Stimulated activated CD4-positive, alpha-beta T cell treated with anti-CD3 and anti-CD28 coated beads, Interleukin-1b, Interleukin-23, amount 100 ng/mL, for 24 hours (primary cell): ENCODE measurements at places on chromosomes 16 and 17.

GRCh38 chr17:64420143-64420670 lies 28.7 kb upstream of the MILR1 start:
- no peak for DNase-seq

DNA sequence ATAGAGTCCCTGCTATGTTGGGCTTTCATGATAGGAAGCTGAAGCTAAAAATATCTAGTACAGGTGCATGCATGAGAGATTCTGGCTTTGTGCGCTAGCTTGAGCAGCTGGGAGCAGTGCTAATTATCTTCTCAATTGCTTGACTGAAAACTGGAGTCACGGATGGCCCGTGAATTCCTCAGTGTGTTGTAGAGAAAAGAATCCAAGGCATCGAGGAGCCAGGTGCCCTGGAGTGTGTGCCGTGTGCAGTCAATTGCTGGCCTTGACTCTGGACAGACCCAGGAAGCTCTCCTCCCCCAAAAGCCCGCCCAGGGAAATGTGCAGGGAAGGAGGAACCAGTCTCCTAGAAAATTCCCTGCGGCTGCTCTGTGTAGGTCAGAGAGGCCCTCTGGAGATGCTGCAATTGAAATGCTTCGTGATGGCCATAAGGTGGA lies 14.2 kb downstream of the LGALS3BP start:
- no peak for DNase-seq

DNA sequence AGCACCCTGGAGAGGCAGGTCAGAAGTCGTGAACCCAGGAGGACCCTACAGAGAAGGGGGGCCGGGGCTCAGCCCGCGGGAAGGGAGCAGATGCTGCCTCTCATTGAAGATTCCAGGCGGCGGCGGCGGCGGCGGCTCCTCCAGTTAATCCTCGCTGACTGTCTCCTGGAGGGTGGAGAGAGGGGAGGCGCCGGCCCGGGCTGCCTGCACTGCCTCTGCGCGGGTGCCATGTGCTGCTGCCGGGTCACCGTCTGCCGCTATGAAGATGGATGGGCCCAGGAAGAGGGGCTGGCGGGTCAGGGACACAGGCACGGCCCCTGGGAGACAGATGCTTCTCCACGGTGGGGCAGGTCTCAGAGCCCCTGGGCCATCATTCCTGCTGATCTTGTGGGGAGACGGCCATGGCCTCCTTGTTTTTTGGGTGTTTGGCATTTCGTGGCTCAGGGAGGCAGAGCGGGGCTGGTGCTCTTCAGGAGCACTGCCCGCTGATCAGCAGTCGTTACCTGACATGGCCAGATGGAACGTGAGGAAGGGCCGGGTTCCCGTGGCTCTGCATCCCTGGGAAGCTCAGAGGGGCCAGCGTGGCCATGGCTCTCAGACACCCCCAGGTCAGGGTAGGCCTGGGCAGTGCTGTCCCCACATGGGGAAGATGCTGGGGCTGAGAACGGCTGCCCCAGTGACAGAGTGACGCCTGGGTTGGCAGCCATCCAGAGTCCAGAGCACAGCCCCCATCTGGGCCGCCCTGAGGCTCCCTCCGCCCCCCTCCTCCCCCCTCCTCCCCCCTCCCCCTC lies 36.1 kb downstream of the GINS2 start:
- no peak for DNase-seq

- DNase-seq, result no peak
These were observed 30.2 kb upstream of the XPO6 start for GRCh38 chr16:28241924-28242323.

- DNase-seq, result no peak
These were observed 33.7 kb upstream of the TNRC6C start for GRCh38 chr17:77924757-77925336.

GRCh38 chr16:58099097-58099955 lies 29.9 kb downstream of the CFAP20 start:
- DNase-seq, result no peak

GRCh38 chr17:61729690-61730268 lies 133.5 kb downstream of the BRIP1 start:
- no peak for DNase-seq

DNA sequence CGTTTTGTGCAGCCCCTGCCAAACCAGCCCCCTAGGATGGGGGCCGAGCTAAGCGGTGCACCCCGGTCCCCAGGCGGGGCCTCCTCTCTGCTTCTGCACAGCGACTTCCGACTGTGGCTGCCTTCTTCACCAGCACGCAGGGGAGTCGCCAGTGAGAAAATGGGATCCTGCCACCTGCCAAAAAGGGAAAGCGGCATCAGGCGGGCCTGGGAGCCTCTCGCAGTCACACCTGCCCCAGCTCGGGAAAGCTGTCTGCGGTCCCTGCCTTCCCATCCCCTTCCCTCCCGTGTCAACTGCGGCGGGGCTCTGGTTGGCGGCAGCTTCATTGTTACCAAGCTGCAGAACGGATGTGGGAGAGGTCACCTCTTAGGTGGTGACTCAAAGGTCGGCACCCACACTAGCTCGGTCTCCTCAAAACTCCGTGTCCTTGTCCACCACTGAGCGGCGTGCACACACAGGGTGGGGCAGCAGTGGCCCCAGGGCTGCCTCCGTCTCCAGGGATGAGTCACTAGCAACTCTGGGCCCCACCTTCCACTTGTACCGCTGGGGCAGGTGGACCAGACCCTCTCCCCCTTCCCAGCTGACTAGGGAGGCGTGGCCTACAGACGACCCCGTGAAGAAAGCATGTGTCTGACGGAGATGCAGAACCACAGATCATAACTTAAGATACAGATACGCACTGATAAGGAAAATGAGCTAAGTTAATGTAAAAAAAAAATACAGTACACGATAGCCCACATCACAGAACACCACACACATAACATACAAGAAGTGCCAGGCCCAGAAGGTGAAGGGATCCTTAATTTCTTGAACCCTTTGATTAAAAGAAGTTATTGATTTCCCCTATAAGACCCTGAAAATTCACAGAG lies 1.5 kb upstream of the PCYT2 start:
- no peak for DNase-seq

DNA sequence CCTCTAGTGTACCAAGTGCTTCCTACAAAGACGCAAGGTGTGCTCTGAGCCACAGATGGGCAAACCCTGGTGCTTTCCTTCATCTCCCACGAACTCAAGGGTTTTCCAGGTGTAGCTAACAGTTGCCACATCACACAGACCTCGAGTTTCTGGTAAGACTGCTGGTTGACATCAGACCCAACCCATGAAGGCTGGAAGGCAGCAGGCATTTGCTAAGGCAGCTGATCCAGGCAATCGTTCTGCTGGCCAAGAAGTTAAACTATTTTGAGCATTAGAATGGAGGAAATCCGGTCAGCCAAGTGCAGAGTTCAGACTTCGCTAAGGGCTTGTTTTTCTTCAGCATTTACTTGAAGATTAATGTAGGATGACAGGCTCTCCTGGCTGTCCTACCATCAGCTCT lies 11.5 kb downstream of the HAS3 start:
- DNase-seq, result no peak

DNA sequence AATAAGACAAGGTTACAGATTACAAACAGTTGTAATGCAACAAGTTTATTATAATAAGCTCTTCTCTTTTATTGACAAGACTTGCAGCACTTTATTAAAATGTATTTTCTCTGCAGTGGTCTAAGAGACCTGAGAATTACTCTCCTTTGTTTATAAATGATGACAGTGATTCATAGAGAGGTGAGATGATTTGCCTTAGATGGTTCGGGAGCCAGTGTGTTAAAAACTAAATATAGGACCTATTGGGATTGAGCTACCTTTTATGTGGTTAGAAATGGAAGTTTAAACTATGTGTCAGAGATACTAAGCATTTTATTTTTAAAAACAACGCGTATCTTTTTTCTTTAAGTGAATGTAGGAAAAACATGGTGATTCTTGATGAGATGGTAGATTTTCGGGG lies 2.9 kb upstream of the KRTAP3-3 start:
- DNase-seq, result no peak

DNA sequence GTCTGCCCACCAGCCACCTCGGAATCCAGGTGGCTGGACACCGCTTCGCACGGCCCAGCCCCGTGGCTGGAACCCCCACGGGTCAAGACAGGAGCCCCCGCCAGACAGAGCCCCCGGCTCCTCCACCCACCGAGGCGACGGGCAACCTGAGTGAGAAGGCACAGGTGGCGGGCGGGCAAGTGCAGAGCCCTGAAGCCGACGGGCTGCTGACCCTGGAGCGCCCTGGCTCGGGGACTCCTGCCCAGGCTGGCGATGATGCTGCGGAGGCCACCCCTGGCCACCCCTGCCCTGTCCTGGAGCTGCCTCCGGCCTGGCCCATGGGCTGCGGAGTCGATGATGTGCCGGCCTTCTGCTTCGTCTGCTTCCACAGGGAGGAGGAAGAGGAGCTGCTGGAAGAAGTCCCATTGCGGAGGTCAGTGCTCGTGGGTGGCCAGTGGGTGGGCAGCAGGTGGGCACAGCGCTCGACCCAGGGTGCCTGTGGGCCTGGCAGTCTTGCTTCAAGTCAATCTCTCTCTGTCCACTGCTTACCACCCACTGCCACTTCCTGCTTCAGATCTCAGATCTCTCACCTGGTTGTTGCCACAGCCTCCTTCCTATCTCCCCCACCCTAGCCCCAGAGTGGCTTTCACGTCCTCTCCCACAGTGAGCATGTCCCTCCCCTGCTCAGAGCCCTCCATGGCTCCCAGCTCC lies 33.1 kb upstream of the SBK1 start:
- DNase-seq, result no peak
